Gastrocnemius medialis (tissue), 4 donors: ENCODE measurements at places on chromosomes 6 and 20. TPM values are rescaled to one million over a fixed set of nuclear protein-coding genes. Genes with fewer than 3 reads are reported as not detected.

DNA sequence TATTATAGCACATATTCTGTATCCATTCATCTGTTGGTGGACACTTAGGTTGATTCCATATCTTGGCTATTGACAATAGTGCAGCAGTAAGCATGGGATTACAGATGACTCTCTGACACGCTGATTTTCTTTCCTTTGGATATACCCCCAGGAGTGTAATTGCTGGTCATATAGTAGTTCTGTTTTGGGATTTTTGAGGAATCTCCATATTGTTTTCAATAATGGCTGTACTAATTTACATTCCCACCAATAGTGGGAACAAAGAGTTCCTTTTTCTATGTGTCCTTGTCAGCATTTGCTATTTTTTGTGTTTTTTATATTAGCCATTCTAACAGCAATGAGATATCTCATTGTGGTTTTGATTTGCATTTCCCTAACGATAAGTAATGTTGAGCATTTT, 309.0 kb upstream of the JARID2 start:
- no peak overlapping the region for H3K27ac ChIP-seq
- no peaks in the 10 kb centered on the region for H3K27me3 ChIP-seq
- no peak for DNase-seq
- no peaks in the 10 kb centered on the region for H3K36me3 ChIP-seq
- no peak overlapping the region for H3K4me3 ChIP-seq

CGAS gene
- 1.6 TPM for total RNA-seq

DNA sequence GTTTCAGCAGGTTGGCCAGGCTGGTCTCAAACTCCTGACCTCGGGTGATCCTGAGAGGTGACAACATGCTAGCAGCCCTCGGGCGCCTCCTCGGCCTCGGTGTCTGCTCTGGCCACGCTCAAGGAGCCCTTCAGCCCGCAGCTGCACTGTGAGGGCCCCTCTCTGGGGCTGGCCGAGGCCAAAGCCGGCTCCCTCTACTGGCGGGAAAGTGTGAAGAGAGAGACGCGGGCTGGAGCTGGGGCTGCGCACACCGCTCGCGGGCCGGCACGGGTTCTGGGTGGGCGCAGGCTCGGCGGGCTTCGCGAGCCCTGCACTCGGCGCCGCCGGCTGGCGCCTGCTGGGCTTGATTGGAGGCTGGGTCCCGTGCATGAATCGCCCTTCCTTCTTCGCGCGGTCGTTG, 80.8 kb upstream of the RBM24 start:
- no peak for DNase-seq
- no peak overlapping the region for H3K4me3 ChIP-seq
- H3K27me3 ChIP-seq, result no peaks in the 10 kb centered on the region
- peaks cover 23% of the 10 kb centered on the region for H3K4me1 ChIP-seq
- H3K36me3 ChIP-seq, result no peaks in the 10 kb centered on the region

LY6G6F gene
- total RNA-seq, result not detected

DNA sequence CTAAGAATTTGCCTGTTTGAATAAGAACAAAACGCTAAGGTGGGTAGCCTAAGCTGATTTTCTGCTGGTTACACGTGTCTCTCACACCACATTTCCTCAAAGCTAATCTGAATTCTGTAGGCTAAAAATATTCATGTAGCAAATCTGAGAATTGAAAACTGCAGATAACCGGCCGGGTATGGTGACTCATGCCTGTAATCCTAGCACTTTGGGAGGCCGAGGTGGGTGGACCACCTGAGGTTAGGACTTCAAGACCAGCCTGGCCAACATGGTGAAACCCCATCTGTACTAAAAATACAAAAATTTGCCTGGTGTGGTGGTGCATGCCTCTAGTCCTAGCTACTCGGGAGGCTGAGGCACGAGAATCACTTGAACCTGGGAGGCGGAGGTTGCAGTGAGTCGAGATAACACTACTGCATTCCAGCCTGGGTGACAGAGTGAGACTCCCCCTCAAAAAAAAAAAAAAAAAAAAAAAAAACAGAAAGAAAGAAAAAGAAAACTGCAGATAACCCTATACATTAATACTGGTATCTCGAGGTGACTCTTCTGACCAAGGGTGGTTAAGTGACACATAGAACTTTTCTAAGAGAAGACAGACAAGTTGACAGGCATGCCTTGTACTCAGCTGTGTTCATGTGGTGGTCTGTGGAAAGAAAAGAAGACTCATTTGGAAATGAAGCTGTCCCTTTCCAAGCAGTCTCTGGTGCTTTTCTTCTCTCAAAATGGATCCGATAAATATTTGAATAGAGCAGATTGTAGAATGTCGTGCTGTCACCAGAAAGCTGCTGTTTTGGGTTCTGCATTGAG, 24.7 kb upstream of the ASXL1 start:
- H3K27ac ChIP-seq, result no peak overlapping the region
- no peaks in the 10 kb centered on the region for H3K27me3 ChIP-seq
- H3K4me1 ChIP-seq, result peaks cover 13% of the 10 kb centered on the region
- DNase-seq, result no peak
- no peak overlapping the region for H3K4me3 ChIP-seq

AK9 gene
- 8.2 TPM for total RNA-seq

DNA sequence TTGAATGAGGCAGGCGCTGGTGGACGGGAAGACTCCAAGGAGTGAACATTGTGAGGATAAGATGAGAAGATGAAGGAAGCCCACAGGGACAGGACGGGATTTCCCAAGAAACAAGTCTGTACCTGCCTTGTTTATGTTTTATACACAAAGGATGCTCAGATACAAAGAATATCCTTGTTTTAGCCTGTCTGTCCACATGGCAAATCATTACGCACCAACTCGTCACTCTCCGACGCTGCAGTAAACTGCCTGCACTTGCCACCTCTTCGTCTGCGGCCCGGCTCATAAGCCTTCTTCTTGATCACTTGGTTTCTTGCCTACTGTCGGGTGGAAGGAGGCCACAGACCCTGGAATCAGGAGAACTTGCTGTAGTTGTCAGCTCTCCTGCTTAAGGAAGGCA, 85.4 kb downstream of the CD83 start:
- H3K4me1 ChIP-seq, result no peaks in the 10 kb centered on the region
- DNase-seq, result no peak
- no peaks in the 10 kb centered on the region for H3K36me3 ChIP-seq
- no peak overlapping the region for H3K27ac ChIP-seq
- no peak overlapping the region for H3K4me3 ChIP-seq

DNA sequence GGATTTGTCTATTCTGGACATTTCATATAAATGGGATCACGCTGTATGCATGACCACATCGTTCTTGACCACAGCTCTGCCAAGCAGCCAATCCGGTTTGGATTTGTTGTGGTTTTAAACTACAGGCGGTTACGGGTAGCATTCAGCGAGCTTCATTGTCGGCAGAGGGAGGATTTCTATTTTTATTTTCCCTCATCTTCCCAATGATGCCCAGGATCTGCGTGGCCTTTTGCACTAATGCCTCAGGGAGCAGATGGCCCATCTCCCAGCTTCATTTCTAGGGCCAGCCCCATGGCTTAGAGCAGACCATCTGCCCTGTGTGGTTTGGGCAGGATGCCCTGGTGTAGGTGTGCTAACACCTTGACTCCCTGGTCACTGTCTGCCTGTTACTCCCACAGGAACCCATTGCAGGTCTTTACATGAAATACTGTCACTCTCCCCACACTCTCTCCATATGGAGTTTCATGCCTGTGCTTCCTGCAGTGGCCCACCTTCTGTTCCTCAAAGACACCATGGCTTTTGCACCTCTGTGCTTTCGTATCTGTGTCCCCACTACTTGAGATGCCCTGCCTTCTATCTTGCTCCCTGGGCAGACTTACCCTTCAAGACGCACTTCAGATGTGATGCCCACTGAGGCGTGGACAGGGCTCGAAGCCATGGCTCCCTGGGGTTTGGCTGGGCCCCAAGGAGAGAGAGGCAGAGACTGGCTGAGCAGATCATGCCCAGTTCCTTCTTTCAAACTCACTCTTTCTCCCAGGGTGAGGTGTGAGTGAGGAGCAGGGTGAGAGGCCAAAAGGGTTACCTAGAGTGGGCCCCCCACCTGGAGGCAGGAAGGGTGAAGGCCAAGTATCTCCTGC, 26.0 kb downstream of the SDCBP2 start:
- no peaks in the 10 kb centered on the region for H3K36me3 ChIP-seq
- no peak for DNase-seq
- no peaks in the 10 kb centered on the region for H3K27me3 ChIP-seq

GRCh38 chr20:56001106-56001785, 4.1 kb downstream of the CBLN4 start:
- no peak for DNase-seq
- H3K4me3 ChIP-seq, result no peak overlapping the region
- H3K27ac ChIP-seq, result no peak overlapping the region
- no peaks in the 10 kb centered on the region for H3K36me3 ChIP-seq
- H3K4me1 ChIP-seq, result no peaks in the 10 kb centered on the region

DNA sequence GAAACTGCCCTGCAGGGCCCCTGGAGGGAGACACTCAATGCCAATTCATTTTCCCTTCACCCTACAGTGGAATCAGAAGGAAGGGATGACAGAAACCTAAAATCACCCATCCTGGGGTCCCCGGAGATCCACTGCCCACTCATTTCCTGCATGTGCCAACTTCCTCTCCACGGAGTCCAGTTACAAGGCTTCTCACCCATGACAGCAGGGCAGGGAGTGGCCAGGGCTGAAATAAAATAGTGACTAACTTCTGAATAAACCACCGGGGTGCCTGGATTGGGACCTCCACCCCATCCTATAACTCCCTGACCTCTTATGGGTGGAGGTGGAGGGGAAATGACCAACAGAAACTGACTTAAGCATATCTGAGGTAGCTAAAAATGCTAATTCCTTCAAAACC, 362.3 kb downstream of the MAFB start:
- H3K36me3 ChIP-seq, result no peaks in the 10 kb centered on the region
- H3K27ac ChIP-seq, result no peak overlapping the region
- no peak overlapping the region for H3K4me3 ChIP-seq

- peaks cover 3% of the 10 kb centered on the region for H3K4me1 ChIP-seq
- no peak overlapping the region for H3K27ac ChIP-seq
- H3K27me3 ChIP-seq, result no peaks in the 10 kb centered on the region
- DNase-seq, result no peak
- no peak overlapping the region for H3K4me3 ChIP-seq
- H3K36me3 ChIP-seq, result no peaks in the 10 kb centered on the region
Measured at GRCh38 chr6:30564114-30564513, 7.0 kb downstream of the PRR3 start.

FOXA2 gene
- 0.42 TPM for total RNA-seq

- H3K4me1 ChIP-seq, result no peaks in the 10 kb centered on the region
- no peak for DNase-seq
- H3K27ac ChIP-seq, result no peak overlapping the region
- H3K27me3 ChIP-seq, result no peaks in the 10 kb centered on the region
Measured at GRCh38 chr6:169915769-169916550, 164.5 kb downstream of the ERMARD start.

FIG4 gene
- total RNA-seq, result 9.3 TPM

GRCh38 chr6:33963136-33963750, 159.4 kb upstream of the MLN start:
- no peaks in the 10 kb centered on the region for H3K4me1 ChIP-seq
- peaks cover 20% of the 10 kb centered on the region for H3K27me3 ChIP-seq
- H3K4me3 ChIP-seq, result no peak overlapping the region
- H3K27ac ChIP-seq, result no peak overlapping the region

GRCh38 chr20:19834287-19834686, 76.2 kb downstream of the RIN2 start:
- no peak for DNase-seq
- peaks cover 6% of the 10 kb centered on the region for H3K4me1 ChIP-seq
- H3K27me3 ChIP-seq, result no peaks in the 10 kb centered on the region
- no peaks in the 10 kb centered on the region for H3K36me3 ChIP-seq
- H3K4me3 ChIP-seq, result no peak overlapping the region
- no peak overlapping the region for H3K27ac ChIP-seq

GRCh38 chr6:127637830-127638409, 60.9 kb downstream of the C6orf58 start:
- no peak overlapping the region for H3K4me3 ChIP-seq
- no peaks in the 10 kb centered on the region for H3K27me3 ChIP-seq
- H3K27ac ChIP-seq, result no peak overlapping the region
- no peaks in the 10 kb centered on the region for H3K36me3 ChIP-seq

GRCh38 chr6:137647762-137648447, 153.7 kb upstream of the OLIG3 start:
- H3K27me3 ChIP-seq, result no peaks in the 10 kb centered on the region
- H3K4me3 ChIP-seq, result no peak overlapping the region
- H3K36me3 ChIP-seq, result no peaks in the 10 kb centered on the region
- DNase-seq, result no peak
- no peaks in the 10 kb centered on the region for H3K4me1 ChIP-seq

DNA sequence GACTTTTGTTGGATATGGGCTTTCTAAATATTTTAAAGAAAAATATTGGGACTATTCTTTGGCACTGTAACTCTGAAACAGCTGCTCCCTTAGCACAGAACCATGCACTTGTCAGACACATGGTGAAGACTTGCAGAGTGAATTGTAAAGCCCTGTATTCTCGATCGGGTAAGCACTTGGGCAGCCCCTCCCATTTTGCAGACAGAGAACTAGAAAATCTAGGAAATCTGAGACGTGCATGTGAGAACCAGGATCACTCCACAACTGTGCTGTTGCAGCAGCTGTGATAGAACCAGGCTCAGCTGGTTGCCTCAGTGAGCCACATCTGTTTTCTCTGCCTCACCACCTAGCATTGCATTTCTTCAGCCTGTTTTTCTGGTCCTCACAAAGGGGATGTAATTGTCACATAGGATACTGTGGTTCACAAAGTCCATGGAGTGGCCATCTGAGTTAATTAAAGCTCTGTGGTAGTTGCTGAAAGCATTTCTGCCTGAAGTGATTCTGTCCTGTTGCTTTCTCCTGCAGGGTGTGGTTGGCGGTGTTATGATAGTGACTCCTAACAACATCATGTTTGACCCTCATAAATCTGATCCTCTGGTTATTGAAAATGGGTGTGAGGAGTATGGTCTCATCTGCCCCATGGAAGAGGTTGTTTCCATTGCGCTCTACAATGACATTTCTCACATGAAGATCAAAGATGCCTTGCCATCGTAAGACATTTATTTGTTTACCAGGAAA, 71.8 kb upstream of the HINT3 start:
- peaks cover 33% of the 10 kb centered on the region for H3K36me3 ChIP-seq
- no peak overlapping the region for H3K27ac ChIP-seq
- no peak for DNase-seq
- no peaks in the 10 kb centered on the region for H3K27me3 ChIP-seq
- H3K4me3 ChIP-seq, result no peak overlapping the region
- no peaks in the 10 kb centered on the region for H3K4me1 ChIP-seq

GRCh38 chr6:22142856-22143255, 154.0 kb downstream of the PRL start:
- no peaks in the 10 kb centered on the region for H3K36me3 ChIP-seq
- no peak for DNase-seq

DNA sequence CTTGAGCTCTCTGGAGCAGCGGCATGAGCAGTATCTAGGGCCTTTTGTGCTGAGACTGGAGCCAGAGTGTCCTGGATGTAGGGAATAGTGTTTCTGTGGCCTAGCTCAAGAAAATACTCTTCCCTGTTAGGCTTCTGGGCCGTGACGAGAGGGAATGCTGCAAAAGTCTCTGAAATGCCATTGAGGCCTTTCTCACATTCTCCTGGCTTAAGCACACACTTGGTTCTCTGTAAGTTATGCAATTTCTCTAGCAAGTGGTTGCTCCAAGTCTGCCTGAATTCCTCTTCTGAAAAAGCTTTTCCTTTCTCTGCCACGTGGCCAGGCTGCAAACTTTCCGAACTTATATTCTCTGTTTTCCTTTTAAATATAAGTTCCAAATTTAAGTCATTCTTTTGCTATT, 744.4 kb downstream of the GRIK2 start:
- H3K27me3 ChIP-seq, result no peaks in the 10 kb centered on the region
- no peak overlapping the region for H3K27ac ChIP-seq
- H3K4me3 ChIP-seq, result no peak overlapping the region
- no peaks in the 10 kb centered on the region for H3K4me1 ChIP-seq
- H3K36me3 ChIP-seq, result no peaks in the 10 kb centered on the region
